ENCODE measurements at places on chromosomes 3 and 15.

- DNase-seq, result peak; percentile 67
Observed at GRCh38 chr15:91224755-91225380, 124.8 kb downstream of the SV2B start.

DNA sequence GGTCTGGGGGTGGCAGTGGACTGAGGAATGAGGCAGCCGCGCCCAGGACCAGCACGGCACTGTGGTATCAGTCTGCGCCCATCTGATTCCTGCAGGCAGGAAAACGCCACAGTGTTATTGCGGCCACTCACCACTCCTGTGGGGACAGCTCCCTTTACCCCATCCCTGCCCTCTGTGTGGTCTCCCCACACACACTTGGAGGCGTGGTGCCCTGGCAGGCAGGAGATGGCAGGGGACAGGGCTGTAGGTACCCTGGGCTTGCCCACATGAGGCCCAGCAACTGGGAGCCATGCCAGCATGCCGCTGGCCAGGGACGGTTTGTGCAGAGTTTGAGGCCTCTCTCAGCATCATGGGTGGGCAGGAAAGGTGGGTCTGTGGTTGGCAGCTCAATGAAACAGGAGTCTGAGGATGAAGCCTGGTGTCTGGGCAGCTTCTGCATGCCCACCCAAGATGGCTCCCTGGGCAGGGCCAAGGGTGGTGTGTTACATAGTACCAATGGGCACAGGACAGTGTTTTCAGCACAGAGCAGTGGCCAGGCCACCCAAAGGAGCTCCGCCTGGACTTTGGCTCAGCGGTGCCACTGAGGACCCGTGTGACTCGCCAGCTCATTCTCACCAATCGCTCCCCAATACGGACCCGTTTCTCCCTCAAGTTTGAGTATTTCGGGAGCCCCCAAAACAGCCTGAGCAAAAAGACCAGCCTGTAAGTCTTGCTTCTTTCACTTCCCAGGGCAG is 27.2 kb downstream of the ACAA1 start:
- DNase-seq, result no peak

DNA sequence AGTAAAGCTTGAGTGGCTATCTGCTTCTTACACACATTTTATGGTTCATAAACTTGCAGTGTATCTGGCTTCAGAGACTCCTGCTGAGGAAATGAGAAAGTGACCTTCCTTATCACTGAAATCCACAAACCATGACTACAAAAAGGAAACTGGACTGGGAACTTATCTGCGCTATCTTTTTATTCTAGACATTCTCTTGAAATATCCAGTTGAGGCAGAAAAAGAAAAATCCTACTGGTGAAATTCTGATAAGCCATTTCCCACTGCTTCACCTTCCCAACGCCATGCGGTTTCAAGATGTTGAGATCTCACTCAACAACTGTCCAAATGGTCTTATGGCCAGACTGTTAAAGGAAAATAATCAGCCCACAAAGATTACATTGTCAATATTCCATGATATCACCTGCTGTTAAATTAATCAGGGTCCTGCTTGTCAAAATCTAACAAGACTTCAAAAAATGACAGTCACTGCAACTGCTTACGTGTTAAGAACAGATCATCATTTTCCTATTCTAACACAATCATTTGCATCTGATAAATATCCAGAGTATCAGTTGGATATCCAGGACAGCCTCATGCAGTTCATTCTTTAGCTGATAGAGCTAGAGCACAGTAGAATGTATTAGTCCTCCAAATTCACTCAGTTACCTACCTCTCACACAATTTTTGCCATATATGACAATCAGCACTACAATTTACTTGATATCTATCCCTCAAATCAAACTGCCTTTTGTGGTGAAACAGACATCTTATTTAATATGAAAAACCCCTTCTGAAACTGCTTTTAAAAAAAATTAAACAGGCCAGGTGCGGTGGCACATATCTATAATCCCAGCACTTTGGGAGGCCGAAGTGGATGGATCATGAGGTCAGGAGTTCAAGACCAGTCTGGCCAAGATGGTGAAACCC is 538.1 kb downstream of the MAGI1 start:
- no peak for DNase-seq

DNA sequence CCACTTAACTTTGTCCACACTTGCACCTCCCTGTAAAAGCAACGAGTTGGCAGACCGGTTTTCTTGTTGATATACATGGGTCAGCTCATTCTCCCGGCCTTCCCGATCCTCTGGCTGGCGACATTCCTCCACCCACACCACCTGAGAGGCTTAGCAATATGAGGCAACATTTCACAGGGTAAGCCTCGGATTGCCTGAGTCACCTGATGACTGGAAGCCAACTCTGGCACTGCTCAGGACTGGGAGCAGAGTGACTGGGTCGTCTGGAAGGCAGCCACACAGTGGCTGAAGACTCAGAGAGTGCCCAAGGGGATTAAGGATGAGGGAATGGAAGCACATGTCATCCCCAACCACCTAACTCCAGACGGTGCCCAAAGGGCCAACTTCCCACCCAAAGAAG is 9.8 kb downstream of the HOMER2 start:
- no peak for DNase-seq

DNA sequence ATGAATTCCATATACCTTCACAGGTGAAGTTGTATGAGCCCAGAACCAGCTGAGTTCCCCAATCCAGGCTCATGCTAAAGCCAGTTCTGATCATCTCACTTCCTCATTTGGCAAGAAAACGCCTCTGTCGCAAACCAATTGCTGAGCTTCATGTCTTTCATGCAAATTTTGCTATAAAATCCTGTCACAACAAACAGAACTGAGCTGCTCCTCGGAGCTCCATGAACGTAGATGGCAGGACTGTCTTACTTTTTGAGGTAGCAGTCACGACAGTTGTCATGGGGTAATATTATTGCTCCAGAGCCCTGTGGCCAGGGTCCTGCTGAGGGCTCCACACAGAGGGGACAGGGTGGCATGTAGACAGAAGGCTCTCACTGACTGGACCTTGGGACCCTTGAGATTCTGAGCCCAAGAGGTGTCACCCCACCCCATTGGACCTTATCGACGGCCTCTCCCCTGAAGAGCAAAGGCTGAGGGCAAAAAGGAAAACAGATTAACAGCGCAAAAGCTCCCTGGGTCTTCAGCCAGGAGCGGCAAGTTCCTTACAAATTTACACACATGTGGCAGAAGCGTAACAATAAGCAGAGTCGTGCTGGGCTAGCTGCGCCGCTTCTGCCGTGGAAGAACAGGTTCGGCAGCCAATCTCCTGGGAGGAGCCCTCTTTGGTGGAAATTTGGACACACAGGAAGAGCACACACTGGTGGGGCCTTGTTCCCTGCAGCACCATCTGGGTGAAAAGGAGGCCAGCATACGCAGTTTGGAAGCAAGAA is 249.2 kb downstream of the OPA1 start:
- no peak for DNase-seq

GRCh38 chr15:40257656-40258450 is 19.0 kb downstream of the PAK6 start:
- no peak for DNase-seq

DNA sequence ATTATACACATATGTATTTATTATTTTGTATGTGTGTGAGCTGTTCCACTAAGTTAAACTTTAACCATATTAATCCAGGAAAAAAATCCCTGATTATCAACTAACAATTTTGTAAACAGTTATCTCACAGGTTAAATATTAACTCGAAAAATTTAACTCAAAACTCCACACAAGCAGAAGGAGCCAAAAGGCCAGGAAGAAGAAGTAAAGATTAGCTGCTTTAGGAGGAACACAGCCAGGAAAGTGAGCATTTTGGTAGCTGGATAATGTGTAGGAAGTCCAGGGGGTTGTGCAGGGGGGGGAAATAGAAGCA is 425.0 kb downstream of the TIGIT start:
- no peak for DNase-seq

- no peak for DNase-seq
Observed at GRCh38 chr3:14590569-14590968, 50.4 kb upstream of the GRIP2 start.

GRCh38 chr15:89908226-89908625 is 4.5 kb downstream of the ARPIN start:
- no peak for DNase-seq

DNA sequence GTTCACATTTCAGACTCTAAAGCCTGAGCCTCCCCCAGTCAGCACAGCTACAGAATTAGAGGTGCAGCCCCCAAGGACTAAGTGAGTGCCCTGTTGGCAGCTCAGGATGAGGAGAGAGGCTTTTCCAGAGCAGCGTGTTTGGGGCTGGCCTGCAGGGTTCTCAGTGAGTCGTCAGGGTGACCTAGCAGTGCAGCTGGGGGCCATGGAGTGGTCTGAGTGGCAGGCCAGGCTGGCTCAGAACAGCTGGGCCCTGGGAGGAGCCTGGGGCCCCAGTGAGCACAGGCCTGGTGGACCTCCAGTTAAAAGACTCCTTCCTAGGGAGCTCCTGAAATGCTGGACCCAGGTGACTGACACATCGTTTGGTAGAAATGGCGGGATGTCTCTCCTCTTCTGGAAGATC is 108.3 kb downstream of the SLC49A4 start:
- DNase-seq, result no peak

DNA sequence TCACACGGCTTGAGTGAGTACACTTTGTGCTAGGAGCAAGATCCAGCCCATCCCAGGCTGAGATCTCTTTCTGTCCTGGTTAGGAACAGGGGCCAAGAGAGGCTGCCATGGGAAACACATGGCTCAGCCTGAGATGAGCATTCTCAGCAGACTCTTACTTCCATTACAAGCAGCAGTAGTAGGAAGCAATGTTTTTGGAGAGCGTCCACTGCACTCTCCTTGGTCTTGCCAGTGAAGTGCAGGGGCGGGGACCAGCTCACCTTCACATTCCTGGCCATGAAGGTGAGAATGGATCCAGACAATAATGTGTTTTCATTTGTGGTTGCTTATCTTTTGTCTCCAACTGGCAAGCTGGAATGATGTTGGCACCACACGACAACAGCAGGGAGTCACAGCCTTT is 24.7 kb downstream of the ZNF80 start:
- no peak for DNase-seq

GRCh38 chr3:196341137-196341536 is 2.9 kb upstream of the TM4SF19 start:
- DNase-seq, result no peak

GRCh38 chr3:53159156-53160060 is 1.6 kb upstream of the PRKCD start:
- DNase-seq, result no peak

DNA sequence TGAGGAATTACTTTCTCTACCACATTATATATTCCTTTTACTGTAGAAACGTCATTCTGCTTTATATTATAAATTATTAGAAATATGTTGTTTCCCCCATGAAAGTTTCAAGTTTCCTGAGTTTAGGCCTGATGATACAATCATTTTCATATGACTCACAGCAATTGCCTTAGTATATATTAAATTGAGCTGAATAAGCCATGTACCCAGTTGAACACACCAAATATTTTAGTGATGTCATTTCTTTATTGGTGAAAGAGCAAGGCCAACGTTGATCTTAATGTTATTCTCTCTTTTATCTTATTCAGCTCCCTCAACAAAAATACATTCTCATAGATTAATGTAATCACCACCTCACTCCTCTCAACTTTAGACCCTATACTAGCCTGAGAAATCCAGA is 30.8 kb downstream of the B3GNT5 start:
- DNase-seq, result no peak

- no peak for DNase-seq
Observed at GRCh38 chr3:62159709-62160092, 213.6 kb downstream of the FEZF2 start.

DNA sequence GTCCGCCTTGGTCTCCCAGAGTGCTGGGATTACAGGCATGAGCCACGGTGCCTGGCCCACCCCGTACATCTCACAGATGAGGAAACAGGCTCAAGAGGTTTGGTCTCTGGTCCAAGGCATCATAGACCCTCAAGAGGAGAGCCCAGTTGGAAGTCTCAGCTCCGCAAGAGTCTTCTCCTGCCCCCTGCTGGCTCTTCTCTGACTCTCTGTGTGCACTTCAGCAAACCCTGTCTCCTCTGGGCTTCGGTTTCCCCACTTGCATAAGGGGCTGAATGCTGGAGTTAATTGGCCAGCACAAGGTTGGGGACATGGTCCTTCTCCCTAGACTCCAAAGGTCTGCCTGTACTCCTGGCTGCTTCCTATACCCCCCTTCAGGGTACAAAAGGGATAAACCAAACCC is 3.9 kb downstream of the MST1R start:
- DNase-seq, result peak; percentile 42

GRCh38 chr3:142839831-142840230 is 49.1 kb downstream of the PCOLCE2 start:
- no peak for DNase-seq

DNA sequence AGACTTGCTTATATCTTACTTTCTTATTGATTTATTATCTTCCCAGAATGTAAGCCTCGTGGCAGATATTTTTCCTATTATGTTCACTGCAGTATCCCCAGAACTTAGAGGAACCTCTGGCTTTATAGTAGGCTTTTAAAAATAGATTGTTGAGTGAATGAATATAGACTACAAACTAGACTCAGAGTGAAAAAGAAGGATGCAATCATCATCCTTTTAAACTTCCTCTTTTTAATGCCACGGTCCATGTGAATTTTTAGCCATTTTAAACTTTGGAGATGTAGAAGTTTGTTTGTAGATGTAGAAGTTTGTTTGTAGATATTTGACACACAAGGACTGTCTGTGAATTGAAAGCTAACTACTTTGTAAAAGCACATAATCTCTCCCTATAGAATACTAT is 7.2 kb upstream of the P2RY12 start:
- no peak for DNase-seq

GRCh38 chr3:9600597-9600996 is 47.0 kb upstream of the LHFPL4 start:
- peak; percentile 4 for DNase-seq

DNA sequence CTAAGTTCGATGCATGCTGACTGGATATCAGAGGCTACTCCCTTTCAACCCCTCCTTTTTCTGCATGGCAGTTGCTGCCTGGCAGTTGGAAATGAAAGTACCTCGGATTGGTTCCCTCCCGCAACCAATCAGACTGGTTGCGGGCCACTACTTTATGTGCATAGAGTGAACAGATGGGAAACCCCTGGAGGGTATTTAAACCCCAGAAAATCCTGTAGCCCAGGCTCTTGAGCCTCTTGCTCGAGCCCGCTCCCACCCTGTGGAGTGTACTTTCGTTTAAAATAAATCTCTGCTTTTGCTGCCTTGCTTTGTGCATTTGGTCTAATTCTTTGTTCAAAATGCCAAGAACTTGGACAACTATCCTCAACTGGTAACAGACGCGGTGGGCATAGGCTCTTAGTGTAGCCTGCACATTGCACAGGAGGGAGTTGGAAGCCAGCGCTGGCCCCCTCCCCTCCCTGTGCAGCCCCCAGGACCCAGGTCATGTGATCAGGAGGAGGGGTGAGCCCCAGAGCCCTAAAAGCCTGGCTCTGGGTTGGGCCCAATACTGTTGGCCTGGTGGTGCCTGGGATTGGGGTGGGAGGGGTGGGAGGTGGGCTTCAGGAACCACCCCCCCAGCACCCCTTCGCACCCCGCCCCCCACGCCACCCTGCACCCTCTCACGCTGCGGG is 26.8 kb downstream of the RHCG start:
- no peak for DNase-seq

DNA sequence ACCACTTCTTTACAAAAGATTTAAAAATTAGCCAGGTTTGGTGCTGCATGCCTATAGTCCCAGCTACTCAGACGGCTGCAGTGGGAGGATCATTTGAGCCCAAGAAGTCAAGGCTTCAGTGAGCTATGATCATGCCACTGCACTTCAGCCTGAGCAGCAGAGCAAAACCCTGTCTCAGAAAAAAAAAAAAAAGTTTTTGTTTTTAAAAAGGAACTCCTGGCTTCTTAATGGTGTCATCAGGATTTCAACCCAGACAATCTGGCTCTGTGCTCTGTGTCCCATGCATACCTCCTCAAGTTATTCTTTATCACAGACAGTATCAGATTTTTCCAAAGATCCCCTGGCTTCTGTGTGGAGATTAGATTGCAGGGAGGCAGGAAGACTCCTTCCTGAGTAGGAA is 64.2 kb upstream of the IL12A start:
- no peak for DNase-seq

- DNase-seq, result no peak
Observed at GRCh38 chr3:50241713-50242380, 5.8 kb downstream of the GNAI2 start.

All from cerebellar cortex (tissue), 1 donor.